Fibroblast of lung (primary cell): ENCODE measurements at places on chromosomes 3 and 15.

DNA sequence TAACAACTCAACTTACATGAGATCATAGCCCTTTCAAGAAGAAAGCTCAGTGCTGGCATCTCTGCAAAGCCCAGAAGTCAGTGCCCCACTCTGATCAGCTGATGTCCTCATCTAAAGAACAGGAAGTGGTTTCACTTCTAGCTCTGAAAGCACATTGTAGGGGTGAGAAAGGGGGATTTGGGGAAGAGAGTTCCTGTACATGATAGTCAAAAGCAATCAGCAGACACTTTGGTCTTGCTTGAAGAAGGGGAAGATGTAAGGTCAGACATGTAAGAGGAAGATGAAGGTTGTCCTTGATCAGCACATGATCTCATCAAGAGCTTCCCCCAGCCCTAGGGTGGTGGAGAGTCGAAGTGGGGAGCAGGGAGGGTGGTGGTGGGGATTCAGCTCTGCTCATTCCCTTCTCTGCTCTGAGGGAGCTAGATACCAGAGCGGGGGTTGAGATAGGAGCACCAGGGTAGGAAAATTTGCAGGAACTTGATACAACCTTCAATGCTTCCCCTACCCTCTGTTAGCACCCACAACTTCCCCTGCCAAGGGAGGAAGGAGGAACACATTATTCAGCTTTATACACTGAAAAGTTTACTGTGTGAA lies 76.4 kb upstream of the ETV5 start:
- H3K27me3 ChIP-seq = no peaks in the 10 kb centered on the region
- no peak for DNase-seq
- H3K27ac ChIP-seq = no peak overlapping the region

GRCh38 chr3:64551697-64552096 lies 136.1 kb downstream of the ADAMTS9 start:
- no peak overlapping the region for H3K27ac ChIP-seq
- DNase-seq = no peak
- no peaks in the 10 kb centered on the region for H3K36me3 ChIP-seq
- no peaks in the 10 kb centered on the region for H3K27me3 ChIP-seq
- peaks cover 2% of the 10 kb centered on the region for H3K4me1 ChIP-seq

- DNase-seq = no peak
- no peaks in the 10 kb centered on the region for H3K27me3 ChIP-seq
- H3K36me3 ChIP-seq = no peaks in the 10 kb centered on the region
- no peak overlapping the region for H3K27ac ChIP-seq
Observed at GRCh38 chr3:73235768-73236167, 174.3 kb downstream of the EBLN2 start.

DNA sequence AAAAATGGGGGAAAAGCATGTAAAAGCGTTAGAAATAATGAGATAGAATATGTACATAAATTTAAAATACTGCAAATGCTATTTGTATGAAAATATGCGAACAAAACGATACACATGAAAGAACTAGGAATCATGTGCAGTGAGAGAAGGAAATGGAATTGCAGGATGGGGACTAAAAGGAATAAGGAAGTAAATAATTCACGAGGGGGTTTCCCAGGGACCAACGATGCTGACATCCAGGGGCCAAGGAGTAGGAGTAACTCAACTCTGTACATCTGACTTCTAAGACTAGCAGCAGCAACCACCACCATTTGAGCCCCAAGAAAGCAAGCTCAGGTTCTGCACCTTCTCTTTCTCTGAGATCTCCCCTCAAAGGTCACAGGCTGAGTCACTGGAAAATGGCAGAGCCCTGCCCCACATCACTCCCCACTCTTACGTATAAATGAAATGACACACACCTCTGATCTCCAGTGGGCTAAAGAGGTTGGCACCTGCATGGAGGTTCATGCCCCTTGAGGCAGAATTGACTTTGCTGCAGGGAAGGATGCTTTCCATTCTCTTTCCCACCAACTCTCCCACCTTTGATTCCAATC lies 100.0 kb upstream of the DLG1 start:
- peaks cover 2% of the 10 kb centered on the region for H3K4me1 ChIP-seq
- H3K27ac ChIP-seq = no peak overlapping the region
- no peak overlapping the region for H3K4me3 ChIP-seq
- DNase-seq = no peak
- no peaks in the 10 kb centered on the region for H3K36me3 ChIP-seq

GRCh38 chr3:11206316-11206715 lies 52.0 kb downstream of the HRH1 start:
- H3K27ac ChIP-seq = no peak overlapping the region
- peaks cover 11% of the 10 kb centered on the region for H3K4me1 ChIP-seq
- H3K4me3 ChIP-seq = no peak overlapping the region

DNA sequence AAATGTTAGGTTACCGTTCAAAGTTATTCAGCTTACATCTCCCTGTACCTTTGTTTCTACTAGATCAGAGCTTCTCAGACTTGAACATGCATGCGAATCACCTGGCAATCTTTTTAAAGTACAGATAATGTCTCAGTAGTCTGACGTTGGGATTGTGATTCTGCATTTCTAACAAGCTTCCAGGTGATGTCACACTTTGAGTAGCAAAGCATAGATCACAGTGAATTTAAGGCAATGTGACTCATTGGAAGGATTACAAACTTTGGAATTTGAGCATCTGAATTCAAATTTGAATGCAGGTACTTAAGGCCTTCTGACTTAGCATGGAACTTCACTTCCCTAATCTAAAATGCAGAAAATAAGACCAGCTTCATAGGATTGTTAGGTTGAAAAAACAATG lies 10.8 kb upstream of the ZMAT3 start:
- no peak for DNase-seq
- no peaks in the 10 kb centered on the region for H3K4me1 ChIP-seq
- no peak overlapping the region for H3K4me3 ChIP-seq
- H3K36me3 ChIP-seq = no peaks in the 10 kb centered on the region
